ENCODE measurements at places on chromosomes 7 and 10.

DNA sequence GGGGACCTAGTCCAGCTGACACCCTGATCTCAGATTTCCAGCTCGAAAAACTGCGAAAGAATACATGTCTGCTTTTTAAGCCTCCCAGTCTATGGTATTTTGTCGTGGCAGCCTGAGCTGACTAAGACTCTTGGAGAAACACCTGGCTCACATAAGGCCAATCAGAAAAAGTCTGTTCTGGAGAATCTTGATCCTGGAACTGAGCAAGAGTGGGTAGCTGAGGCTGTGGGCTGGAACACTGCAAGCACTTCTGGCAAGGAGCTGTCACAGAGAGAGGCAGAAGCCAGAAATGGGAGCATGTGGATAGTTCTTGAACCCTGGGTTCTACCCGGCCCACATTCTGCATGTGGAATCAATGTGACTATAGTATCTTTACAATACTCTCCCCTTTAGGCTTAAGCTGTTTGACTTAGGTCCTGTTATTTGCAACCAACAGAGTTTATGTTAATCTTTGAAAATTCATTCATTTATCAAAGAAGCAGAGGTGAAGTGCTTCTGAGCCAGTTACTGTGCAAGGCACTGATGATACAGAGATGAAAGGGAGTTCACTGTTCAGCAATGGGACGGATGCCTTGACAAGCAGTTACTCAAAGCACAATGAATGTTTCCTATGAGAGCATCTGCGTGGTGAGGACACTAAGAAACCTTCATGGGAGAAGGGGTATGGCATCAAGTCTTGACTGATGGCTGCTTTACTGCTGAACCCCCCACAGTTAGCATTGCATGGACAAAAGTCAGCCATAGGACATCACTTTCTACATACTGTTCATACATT lies 4.4 kb upstream of the C10orf90 start:
- no peak for DNase-seq

- no peak for DNase-seq
These were observed 118.0 kb downstream of the PLPP4 start for GRCh38 chr10:120574981-120575380.

DNA sequence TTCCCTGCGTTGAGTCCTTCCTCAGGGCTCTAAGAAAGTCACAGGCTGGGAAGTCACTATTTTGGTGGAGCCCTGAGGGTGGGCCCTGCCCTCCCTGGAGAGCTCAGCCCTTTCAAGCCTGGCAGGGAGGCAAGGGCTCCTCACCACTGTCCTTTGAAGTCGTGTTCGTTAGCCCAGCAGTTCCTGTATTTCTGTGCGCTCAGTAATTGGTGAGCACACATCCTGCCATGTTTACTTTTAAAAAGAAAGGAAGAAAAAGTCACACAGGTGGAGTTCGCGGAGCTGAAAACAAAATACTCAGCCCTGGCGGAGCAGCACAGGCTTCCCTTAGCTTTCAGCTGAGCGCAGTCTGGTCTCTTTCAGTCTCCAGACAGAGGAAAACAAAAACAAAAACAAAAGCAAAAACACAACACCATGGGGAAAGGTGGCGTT lies 37.1 kb downstream of the PRKCQ start:
- DNase-seq = peak; percentile 28

GRCh38 chr10:110007161-110007700 lies 553 bp upstream of the ADD3 start:
- peak; percentile 72 for DNase-seq

- no peak for DNase-seq
These were observed 60.8 kb upstream of the DOCK1 start for GRCh38 chr10:126844406-126844805.

- no peak for DNase-seq
These were observed 14.1 kb downstream of the PRLHR start for GRCh38 chr10:118581340-118581739.

DNA sequence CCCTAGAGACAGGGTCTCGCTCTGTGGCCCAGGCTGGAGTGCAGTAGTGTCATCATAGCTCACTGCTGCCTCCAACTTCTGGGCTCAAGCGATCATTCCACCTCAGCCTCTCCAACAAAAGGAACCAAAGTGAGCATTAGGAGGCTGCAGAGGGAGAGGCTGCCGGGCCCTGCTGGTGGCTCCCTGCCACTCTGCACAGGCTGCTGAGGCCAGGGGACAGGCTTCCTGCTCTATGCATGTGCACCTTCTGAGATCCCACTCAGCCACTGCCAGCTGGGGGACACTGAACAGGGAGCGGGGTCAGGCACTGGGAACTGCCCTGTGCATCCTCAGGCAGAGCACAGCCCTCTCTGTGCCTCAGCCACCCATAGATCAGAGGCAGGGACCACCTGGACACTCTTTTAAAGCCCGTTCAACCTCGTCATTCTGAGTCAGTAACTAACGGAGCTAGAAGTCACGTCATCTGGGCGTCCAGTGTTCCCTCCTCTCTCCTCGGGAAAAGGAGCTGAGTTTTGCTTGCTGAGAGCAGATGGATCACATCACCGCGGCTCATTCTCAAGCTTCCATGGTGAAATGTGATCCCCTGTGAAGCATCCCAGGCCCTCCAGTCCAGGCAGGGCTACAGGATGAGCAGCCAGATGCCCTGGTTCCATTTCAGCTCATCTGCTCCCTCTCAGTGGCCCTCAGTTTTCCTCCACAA lies 109.6 kb downstream of the MYL10 start:
- no peak for DNase-seq

DNA sequence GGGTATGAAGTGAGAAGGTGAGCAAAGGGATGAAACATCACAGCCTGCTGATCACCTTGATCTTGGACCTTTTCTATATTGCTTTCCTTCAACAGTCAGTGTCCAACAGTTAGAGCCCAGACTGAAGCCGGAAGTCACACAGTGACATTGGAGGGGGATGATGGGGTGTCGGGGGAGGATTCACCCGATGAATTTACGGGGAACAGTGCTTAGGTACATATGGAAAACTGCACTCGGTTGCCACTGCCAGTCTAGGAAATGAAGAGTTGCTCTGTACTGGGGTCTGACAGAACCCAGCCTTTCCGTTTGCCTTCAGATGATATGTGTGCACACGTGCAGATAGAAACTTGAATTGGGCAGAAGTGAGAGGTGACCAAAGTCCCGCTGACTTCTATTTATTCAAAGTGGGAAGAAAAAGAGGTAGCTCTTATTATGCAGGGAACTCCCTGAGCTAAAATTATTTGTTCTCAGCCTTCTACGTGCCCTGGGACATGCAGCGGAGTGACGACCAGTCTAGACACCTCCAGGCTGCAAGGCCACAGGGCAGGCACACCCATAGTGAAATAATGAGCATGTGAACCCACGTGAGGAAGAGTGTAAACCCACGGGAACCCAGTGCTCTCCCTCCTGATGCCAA lies 107.2 kb upstream of the INHBA start:
- DNase-seq = no peak

Data from stimulated activated CD4-positive, alpha-beta T cell treated with anti-CD3 and anti-CD28 coated beads, Interleukin-4, amount 100 ng/mL, for 4 hours (primary cell).